ENCODE measurements at places on chromosomes 16 and 17.
A peak's percentile ranks its signal among the peaks of the same experiment; 100 is the strongest.

DNA sequence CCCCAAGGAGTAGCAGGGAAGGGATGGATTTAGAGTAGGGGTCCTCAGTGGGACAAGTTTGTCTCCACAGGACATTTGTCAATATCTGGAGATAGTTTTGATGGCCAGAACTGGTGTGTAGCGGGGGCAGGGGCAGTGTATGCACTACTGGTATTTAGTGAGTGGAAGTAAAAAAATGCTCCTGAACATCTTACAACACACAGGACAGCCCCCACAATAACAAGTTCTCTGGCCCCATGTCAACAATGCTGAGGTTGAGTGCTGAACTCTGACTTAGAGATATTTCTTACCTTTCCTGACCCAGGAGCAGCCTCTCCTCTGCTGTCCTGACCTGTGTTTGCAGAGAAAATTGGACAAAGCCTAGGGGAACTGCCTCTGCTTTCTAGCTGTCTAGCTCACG, 365.8 kb downstream of the HAPSTR1 start:
- no peak for DNase-seq

GRCh38 chr16:31265329-31266245, 5.8 kb downstream of the ITGAM start:
- DNase-seq = no peak

DNA sequence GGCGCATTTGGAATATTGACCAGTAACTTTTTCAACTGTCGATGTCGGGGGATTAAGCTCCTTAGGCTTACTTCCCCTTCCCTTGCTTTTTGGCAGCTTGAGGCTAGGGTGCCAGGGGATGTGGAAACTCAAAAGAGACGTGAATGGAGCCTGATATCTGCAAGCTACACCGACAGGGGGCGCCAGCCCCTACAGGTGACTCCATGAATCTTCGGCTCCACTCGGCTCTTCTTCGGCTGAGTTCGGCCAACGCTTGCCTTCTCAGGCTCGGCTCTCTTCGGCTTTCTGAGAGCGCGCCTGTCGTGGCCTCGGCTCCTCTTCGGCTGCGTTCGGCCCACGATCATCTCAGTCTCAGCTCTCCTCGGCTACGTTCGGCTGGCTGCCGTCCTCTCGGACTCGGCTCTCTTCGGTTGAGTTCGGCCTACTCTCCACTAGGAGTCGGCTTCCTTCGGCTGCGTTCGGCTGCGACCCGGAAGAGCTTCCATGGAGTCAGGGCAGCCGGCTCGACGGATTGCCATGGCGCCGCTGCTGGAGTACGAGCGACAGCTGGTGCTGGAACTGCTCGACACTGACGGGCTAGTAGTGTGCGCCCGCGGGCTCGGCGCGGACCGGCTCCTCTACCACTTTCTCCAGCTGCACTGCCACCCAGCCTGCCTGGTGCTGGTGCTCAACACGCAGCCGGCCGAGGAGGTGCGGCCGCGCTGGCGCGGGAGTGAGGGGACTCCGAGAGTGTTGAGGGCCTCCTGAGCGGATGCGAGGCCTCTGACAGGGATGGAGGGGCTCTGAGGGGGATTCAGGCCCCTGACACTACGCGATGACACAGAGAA, at the start of gene ERCC4:
Gene ERCC4, plus strand, starts transcription at position 472 of the 827 bp plus-strand sequence. Its CDS starts 12 bp downstream, at position 484.
- DNase-seq = peak; percentile 92

DNA sequence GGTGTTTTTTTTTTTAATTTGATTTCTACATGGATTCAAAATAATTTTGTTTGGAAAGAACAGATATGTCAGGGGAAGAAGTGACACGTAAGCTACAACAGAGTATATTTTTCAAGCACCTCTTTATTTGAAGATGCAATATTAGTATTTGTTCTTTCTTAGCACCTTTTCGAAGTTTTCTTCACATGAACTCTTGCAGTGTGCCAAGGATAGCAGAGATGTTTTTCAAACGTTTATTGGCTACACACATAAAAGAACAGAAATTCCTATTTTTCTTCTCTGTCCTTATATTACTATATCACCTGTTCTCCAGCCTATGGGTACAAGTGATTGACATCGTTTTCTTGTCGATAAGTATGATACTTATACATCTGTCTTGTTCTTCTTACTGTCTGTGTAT, 192.7 kb upstream of the TBX2 start:
- no peak for DNase-seq

- DNase-seq = no peak
These were observed 75.3 kb upstream of the TBC1D3K start for GRCh38 chr17:37848690-37849616.

DNA sequence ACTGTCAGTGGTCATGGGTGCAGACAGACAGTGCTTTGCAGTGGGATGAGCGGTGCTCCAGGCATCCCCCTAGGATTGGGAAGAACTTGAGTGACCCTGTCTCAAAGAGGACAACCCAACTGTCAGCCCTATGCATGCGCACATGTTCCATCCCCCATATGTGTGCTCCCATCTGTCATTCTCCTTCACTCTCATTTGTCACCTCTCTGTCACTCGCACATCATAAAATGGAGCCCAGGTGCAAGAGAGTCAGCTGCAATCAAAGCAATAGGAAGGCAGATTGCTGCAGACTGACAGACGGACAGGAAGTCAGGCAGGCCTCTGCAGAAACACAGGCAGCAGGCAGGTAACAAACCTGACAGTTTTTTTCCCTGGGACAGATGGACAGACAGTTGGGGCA, 101.8 kb upstream of the CCL1 start:
- DNase-seq = no peak

GRCh38 chr16:11418506-11418905, 73.2 kb downstream of the RMI2 start:
- no peak for DNase-seq

DNA sequence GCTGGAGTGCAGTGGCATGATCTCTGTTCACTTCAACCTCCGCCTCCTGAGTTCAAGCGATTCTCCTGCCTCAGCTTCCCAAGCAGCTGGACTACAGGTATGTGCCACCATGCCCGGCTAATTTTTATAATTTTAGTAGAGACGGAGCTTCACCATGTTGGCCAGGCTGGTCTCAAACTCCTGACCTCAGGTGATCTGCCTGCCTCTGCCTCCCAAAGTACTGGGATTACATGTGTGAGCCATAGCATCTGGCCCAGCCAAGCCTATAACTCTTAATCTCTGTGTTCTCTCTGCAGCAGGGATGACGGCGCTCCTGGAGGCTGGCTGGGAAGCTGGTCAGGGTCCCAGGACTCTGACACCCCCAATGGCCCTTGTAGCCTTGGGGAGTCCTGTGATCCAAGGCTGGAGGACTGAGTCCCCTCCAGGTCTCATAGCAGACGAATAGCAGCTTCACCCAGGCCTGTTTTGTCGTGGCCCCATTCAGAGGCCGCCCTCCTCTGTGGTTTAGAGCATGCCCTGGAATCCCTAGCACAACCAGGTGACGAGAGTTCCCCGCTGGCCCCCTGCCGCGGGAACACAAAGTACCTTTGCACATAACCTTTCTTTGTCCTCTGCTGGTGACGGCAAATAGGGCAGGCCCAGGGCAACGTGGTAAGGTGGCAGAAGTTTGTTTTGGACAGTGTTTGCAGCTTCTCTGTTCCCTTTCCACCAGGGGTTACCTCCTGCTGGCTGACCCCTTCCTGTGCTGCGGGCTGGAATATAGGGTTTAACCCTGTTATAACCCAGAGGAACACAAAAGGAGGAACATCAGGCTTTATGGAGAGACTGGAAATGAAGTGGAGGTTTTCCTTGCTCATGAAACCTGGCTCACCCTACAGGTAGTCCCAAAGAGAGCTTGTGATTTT, 43.0 kb upstream of the TOB1 start:
- peak; percentile 21 for DNase-seq

- no peak for DNase-seq
These were observed 26.4 kb downstream of the TMEM235 start for GRCh38 chr17:78257810-78258322.

DNA sequence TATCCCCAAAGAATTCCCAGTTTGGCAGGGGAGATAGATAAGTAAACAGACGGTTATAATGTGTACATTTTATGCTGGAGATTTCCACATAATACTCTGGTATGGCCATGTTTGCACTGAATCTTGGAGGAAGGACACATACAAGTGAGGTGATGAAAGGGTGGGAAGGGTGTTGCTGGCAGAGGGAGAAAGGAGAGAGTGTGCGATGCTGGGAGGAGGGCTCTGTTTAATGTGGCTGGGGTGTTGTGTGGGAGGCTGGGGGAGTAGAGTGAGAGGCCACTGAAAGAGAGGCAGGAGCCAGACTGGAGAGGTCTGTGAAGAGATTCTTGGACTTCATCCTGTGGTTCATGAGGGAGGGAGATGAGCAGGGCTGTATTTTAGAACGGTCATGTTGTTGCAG, 87.6 kb downstream of the SPACA3 start:
- no peak for DNase-seq

- no peak for DNase-seq
These were observed 65.7 kb upstream of the KSR1 start for GRCh38 chr17:27390540-27390939.

GRCh38 chr17:64145375-64145750, 15.4 kb upstream of the ERN1 start:
- DNase-seq = no peak

DNA sequence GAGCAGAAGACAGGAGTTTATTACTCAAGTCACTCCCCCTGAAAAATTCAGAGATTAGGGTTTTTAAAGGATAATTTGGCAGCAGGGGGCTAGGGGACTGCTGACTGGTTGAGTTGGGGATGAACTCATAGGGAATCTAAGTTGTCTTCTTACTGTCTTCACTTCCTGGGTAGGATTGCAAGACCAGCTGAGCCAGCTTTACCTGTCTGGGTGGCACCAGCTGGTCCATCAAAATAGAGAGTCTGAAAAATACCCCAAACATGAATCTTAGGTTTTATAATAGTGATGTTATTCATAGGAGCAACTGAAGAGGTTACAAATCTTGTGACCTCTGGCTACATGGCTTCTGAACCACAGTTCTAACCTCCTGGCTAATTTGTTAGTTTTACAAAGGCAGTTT, 157.9 kb downstream of the PPM1E start:
- no peak for DNase-seq

GRCh38 chr17:281365-281999, 71.1 kb downstream of the RPH3AL start:
- no peak for DNase-seq

- DNase-seq = no peak
These were observed 1.1 kb downstream of the CCP110 start for GRCh38 chr16:19524616-19525384.

- peak; percentile 33 for DNase-seq
These were observed 250.7 kb downstream of the NTN1 start for GRCh38 chr17:9271989-9272388.

- no peak for DNase-seq
These were observed 288.7 kb downstream of the SEC14L1 start for GRCh38 chr17:77429369-77429968.

- DNase-seq = no peak
These were observed 1144.4 kb upstream of the GOT2 start for GRCh38 chr16:59878479-59878878.

GRCh38 chr17:82051776-82052637, at the start of the genes GPS1 and RFNG:
TSS of gene GPS1 (plus strand) at chr17:82051898. CDS start at chr17:82051932, 34 bp downstream.
TSS of gene RFNG (minus strand) at chr17:82051811. CDS start at chr17:82051766, 45 bp downstream.
- DNase-seq = peak; percentile 61

- no peak for DNase-seq
These were observed 218.3 kb downstream of the SOX9 start for GRCh38 chr17:72338847-72339790.

DNA sequence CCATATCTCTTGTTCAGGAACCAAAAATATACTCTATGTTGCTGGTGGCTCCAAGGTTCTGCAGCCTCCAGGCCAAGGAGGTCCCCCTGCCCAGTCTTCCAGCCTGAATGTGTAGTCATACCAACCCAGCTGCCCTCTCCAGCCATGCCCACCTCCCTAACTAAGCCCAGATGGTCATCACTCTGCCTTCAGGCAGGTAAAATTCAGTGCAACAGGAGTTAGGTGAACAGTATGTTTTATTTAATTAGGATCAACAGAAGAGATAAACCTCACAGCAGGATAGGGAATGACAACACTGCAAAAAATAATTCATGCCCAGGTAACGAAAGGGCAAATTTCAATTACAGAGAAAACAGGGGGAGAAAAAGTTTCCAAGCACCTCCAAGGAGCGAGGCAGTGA, 9.1 kb downstream of the ZNF423 start:
- DNase-seq = no peak

All from substantia nigra (tissue), 51 donors.